Epithelial cell of proximal tubule (primary cell): ENCODE measurements at places on chromosomes 12 and 14. TPM values are rescaled to one million over a fixed set of nuclear protein-coding genes. Genes with fewer than 3 reads are reported as not detected.
A peak's percentile ranks its signal among the peaks of the same experiment; 100 is the strongest.

Gene TAS2R8
- total RNA-seq, result not detected in 2 replicates

Gene FOXG1
- total RNA-seq, result 0.06 and 0.14 TPM in 2 replicates

Gene RFLNA
- total RNA-seq, result 0.69 and 0.80 TPM in 2 replicates

Gene TMED8
- total RNA-seq, result 9.9 and 10.1 TPM in 2 replicates

- no peak for DNase-seq
These were observed 2.1 kb downstream of the TINF2 start for GRCh38 chr14:24240110-24240918.

DNA sequence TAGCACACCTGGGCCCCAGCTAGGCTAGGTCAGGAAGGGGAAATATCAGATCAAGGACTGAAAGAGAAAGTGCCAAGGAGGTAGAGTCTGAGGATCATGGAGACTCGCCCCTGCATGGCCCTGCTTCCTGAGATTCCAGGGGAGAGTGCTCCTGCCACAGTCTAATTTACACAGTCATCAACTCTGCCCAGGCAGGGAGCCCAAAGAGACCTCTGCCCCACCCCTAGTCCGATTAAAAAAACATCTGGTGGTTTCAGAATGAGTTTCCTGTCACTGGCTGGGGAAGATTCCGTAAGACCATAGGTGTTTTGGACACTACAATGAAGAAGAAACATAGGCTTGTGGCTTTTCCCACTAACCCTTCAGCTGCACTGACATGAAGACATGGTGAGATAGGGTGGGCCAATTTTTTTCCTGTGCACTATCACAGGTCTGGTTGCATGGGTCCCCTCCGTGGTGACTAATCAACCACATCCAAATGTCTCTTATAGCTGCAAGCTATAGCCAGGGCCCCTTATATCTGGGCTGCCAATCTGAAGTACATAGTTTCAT is 31.5 kb upstream of the GZMB start:
- DNase-seq, result no peak

DNA sequence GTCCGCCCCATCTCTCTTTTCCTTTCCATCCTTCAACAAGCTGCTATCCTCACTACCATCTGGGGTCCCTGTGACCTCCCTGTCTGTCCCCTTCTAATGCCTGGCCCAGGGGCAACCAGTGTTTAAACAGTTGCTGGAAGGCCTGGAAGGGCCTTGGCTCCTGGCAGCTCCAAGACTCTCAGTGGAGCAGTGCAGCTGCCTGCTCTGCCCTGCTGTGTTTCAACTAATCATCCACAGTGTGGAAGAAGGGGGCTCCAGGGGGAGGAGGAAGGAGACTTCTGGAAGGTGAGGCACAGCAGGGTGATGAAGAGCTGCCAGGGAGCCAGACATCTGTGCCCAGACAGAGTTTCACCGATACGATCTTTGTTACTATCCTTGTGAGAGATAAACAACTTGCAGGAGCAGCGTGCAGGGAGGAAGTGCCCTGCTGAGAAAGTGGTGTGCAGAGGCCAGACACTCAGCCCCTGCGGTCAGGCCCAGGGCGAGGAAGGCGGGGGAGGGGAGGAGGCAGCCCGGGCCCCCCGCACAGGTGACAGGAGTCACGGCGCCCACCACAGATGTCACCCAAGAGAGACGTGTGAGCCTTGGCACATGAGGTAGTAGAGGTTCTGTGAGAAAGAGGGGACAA is 1061.8 kb downstream of the BCL11B start:
- DNase-seq, result no peak

- no peak for DNase-seq
These were observed 105.1 kb downstream of the PRIMA1 start for GRCh38 chr14:93683226-93683625.

DNA sequence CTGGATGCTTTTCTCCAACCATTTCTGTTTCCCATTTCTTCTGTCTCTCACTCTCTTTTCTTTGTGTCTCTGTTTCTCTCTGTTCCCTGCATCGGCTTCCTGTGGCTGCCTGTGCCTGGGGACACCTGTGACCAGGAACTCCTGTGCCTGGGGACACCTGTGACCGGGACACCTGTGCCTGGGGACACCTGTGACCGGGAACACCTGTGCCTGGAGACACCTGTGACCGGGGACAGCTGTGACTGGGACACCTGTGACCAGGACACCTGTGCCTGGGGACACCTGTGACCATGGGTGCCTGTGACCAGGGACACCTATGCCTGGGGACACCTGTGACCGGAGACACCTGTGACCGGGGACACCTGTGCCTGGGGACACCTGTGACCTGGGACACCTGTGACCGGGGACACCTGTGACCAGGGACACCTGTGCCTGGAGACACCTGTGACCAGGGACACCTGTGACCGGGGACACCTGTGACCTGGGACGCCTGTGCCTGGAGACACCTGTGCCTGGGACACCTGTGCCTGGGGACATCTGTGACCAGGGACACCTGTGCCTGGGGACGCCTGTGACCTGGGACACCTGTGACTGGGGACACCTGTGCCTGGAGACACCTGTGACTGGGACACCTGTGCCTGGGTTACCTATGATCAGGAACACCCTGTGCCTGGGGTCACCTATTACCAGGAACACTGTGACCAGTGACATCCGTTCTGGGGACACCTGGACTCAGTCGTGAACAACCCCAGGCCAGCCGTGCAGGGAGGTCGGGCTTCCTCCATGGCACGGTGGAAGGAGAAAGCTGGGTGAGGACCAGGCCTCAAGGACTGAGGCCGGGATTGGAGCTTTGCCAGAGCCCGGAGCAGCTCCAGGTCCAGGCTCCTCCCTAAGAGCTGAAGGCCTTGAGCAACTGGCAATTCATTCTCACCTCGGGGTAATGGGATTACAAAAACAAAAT is 23.4 kb upstream of the FBRSL1 start:
- no peak for DNase-seq

DNA sequence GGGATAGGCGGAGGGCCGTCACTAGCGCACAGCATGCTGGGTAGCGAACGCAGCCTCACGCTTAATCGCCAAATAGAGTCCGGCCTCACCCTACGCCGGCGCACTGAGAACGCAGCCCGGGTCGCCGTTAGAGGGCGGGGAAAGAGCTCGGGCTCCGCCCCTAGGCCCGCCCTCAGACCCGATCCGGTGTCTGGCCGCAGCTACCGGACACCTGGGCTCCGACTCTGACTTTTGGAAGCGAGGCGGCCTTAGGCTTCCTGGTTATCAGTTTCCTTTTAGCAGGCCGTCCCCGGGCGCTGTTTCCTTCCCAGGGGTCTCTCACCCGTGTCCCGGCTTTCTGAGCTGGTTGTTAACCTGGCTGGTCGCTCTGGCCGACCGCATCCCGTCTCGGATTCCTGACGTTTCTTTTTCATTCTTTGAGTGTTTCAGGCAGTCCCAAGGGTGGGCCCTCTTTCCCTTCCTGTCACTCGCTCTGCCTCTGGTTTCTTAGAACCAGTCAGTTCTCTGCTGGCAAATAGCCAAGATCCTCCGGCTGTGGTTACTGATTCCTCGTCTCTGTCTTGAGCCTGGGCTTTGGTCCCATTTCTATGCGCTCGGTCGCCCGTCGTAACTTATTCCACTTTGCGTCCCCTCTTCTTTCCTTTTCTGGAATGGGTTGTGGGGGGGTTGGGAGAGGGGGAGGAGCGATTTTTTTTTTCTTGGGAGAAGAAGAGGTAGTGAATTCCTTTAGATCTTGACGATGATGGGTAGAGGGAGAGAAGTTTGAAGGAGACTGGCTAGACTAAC is 464 bp upstream of the STRN3 start:
- peak; percentile 98 for DNase-seq

- DNase-seq, result no peak
These were observed 6.7 kb upstream of the PYGL start for GRCh38 chr14:50951032-50951431.
